Neural crest cell (in vitro differentiated cells): ENCODE measurements at places on chromosomes 4 and X. TPM values are rescaled to one million over a fixed set of nuclear protein-coding genes. Genes with fewer than 3 reads are reported as not detected.

DNA sequence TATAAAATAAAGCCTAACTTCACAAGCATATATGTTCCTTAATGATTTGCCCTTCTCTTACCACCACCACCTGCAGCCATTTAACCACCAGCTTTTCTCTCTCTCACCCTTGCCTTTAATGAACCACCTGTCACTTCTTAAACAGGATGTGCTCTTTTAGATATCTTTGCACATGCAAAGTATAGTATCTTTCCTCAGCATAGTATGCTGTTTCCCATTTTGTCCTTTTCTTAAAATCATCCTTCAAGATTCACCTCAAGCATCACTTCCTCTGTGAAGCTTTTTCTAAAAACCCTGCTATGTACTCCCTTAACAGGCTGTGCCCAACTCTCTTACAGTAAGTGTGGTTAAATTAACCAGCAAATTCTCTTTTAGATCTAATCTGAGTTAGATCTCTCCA, 8.2 kb upstream of the CNOT6L start:
- no peak for DNase-seq

MAGIX gene
- total RNA-seq, result 1.4 and 1.6 TPM in 2 replicates

GRCh38 chr4:2818351-2818939, 25.2 kb upstream of the ADD1 start:
- DNase-seq, result peak; percentile 30

RPL9 gene
- 1,529 and 1,562 TPM in 2 replicates for total RNA-seq

CXCL13 gene
- not detected in 2 replicates for total RNA-seq

SHISA3 gene
- 24.2 and 25.4 TPM in 2 replicates for total RNA-seq

GRCh38 chr4:126223784-126224407, 909.1 kb downstream of the FAT4 start:
- no peak for DNase-seq

- DNase-seq, result no peak
These were observed 78.4 kb downstream of the LUZP4 start for GRCh38 chrX:115367951-115368350.

CFP gene
- 1.6 and 1.7 TPM in 2 replicates for total RNA-seq

NSG1 gene
- 23.7 and 24.5 TPM in 2 replicates for total RNA-seq

GRCh38 chrX:140709421-140709846, at the start of gene LINC00632:
Gene LINC00632 (plus strand): TSS chrX:140709759.
- DNase-seq, result peak; percentile 2

- DNase-seq, result no peak
These were observed 196.8 kb upstream of the ATP6AP2 start for GRCh38 chrX:40383969-40384368.

DNA sequence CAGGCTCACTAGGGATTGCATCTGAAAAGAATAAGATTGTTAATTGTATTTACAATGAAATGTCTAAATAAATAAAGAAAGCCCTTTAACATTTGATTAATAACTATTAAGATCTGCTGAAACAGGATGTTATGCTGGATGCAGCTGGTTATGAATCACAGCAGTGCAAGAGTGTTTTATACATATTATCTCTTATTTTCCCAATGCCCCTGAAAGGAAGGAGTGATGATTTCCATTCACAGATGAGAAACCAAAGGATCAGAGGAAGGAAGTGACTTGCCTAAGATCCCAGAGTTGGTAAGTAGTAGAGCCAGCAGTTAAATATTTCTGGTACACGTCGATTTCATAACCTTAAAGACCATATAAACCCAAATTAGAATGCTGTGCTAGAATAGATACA, 76.3 kb upstream of the ARHGAP36 start:
- no peak for DNase-seq

GRCh38 chr4:4385729-4386295, 1.1 kb upstream of the NSG1 start:
- DNase-seq, result no peak

DNA sequence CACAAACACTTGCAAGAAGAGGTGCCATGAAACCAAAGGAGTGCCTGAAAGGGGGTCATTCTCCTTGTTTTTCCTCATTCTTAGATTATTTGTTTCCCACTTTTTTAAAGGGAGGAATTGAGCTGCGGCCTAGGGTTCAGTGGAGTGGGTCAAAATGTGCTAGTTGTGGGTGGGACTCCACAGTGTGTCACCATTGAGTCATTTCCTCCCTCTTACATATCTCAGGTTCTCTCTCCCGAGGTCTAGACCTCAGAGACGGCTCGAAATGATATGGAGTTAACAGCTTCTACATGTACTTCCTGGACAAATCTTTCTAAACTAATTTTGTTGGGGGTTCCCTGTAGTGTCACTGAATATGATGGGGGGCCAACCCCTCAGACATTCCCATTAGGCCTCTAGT, 328.4 kb upstream of the SPANXN1 start:
- no peak for DNase-seq

- DNase-seq, result no peak
These were observed 140.7 kb upstream of the KLHL4 start for GRCh38 chrX:87376896-87377295.

ADH1C gene
- total RNA-seq, result not detected in 2 replicates

GRCh38 chr4:8585186-8585585, 5.0 kb downstream of the GPR78 start:
- no peak for DNase-seq

DNA sequence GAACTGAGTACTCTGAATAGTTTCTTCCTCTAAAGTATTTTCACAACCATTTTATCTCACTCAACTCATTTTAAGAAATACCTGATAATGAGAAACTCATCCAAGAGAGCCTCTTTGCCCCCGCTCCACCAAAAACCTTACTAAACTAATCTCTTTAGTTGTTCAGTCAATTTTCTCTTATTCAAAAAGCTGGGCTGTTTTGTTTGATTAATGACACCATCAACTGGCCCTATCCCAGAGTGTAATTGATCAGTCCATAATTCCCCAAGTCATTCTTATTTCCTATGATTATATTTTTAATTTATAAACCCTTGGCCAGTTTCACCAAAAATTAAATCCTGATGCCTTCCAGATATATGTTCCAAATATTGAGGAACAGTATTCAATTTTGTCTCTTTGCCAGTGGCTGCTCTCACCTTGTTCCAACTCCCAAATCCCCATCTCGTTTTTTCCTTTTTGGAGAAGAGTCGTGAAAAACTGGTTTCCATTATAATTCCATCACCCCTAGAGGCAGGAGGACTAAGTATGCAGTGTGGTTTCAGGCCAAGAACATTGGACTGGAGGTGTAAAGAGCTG, 10.4 kb downstream of the LIMCH1 start:
- no peak for DNase-seq

GRCh38 chr4:176444741-176445140, 125.0 kb downstream of the SPCS3 start:
- DNase-seq, result no peak

DNA sequence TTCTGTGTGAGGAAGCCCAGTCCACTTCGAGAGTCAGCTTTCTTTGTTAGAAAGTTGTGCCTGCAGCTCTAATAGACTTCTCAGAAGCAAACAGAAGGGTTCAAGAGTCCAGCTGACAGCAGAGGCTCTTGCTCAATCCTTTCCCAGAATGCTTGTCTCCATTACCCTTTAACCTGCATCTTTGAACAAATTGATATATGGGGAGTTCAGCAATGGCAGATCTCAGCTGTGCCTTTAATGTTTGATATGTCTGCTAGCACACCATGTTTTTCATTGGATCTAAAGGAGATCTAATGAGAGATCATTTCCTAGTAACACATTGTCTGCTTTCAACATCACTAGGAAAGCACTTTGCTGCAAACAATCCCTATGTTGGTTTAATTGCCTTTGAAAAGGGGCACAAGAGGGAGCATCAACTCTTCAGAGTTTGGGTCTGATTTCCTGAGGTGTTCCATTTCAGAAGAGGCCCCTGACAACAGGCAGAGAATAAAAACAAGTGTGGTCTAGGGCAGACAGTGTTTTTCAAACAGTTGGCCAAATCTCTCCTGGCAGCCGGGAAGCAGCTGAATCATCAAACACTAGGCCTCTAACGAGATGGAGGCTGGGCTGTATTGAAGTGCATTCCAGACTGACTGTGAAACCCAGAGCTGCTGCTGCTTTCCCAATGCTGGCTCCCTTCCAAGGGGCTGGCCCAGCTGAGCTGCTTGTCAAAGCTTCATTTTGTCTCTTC, 55.5 kb downstream of the LUZP4 start:
- DNase-seq, result no peak

DNA sequence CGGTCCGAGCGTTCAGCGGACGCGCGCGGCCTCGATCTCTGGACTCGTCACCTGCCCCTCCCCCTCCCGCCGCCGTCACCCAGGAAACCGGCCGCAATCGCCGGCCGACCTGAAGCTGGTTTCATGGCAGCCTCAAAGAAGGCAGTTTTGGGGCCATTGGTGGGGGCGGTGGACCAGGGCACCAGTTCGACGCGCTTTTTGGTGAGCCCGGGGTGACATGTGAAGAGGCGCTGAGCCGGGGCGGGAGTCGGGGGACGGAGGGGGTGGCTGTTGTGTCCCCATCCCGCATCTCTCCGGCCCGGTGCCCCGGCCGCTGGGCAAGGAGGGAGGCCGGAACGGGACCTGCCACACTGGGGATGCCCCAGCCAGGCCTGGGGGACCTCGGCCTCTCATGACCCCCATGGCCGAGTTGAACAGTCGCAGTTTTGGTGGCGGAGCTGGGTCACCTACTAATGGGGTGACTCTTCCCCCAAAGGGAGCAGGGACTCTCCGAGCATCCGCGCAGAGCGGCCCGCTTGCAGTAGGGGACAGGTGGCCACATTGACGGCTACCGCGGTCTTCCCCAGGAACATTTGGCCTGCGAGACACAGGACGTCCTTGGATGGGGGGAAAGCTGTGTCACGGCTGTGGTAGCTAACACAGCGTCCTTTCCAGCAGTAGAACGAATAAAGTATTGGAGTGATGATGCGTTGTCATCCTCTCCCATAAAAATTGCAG, at the start of gene GK:
GK (plus strand) TSS at position 9 of the 717 bp plus-strand sequence; CDS start at position 124, 115 bp downstream.
- DNase-seq, result no peak

GRCh38 chrX:12999422-12999821, 24.5 kb downstream of the TMSB4X start:
- DNase-seq, result no peak

PDGFC gene
- 18.9 and 19.1 TPM in 2 replicates for total RNA-seq

GRCh38 chrX:103776546-103776945, at the start of gene PLP1:
Gene PLP1 (plus strand): TSS chrX:103776840. CDS start chrX:103776996, 156 bp downstream.
- no peak for DNase-seq

DNA sequence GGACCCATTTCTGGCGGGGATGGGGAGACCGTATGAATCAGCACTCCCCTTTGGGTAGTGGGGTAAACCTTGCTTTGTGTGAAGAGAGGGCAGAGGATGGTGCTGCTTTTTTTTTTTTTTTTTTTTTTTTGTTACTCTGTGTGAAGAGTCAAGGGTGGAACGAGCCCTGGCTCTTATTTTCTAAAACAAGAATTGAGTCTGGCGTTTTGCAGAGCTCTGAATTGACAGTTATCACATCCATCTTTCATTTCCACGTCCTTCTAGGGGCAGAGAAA, 1.2 kb downstream of the SLAIN2 start:
- DNase-seq, result no peak

DNA sequence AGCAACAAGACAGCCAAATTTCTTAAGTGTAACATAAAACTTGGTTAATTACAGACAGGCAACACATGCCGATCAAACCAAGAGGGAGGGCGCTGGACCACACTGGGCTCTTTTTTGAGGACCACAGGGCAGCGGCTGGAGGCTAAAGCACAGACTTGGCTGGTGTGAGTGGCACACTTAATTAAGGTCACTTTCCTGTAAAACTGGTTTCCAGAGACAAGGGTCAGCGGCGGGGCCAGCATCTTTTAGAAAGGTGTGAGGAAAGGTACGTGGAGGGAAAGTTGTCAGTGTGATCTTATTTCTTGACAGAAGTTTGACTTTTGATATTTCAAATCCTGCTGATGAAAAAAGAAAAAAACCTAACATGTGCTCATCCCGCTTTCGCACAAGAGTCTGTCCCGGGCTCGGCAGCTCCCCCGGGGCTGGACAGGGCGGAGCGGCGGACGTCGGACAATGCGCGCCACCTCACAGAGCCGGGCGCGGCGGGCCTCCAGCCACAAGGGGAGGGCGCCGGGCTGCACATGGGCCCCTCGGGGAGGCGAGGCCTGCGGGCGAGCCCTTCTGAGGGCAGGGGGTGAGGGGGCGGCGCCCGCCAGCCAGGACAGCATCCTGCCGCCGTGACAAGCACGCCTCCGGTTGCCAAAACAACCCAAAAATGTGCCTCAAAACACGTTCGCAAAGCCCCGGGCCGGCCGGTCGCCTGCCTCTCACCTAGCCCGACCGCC, 660 bp upstream of the HSPA4L start:
- DNase-seq, result no peak

- no peak for DNase-seq
These were observed 29.9 kb upstream of the CLCN4 start for GRCh38 chrX:10126834-10127233.

GRCh38 chr4:111937368-111937767, 207.9 kb upstream of the FAM241A start:
- no peak for DNase-seq

CYLC1 gene
- total RNA-seq, result not detected in 2 replicates

DNA sequence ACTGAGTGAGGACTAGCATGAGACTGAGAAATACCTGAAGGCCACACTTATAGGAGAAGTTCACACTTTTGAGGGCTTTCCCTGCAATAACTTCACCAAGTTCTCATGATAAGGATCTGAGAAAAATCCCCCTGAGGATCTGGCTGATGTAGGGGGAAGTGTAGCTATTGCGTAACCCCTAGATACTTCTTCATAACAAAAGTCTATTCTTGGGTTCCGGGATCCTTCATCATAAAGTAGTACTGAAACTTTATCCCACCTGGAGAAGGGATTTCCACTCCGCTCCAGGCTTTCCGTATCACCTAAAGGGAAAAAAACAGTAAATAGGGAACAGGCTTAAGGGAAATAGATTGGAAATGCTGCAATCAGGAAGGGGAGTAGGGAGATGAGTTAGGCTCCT, 13.3 kb downstream of the USP27X start:
- DNase-seq, result no peak

TLR3 gene
- total RNA-seq, result 0.11 and 0.19 TPM in 2 replicates

- DNase-seq, result no peak
These were observed 257.7 kb downstream of the PRDM5 start for GRCh38 chr4:120664851-120665250.

DNA sequence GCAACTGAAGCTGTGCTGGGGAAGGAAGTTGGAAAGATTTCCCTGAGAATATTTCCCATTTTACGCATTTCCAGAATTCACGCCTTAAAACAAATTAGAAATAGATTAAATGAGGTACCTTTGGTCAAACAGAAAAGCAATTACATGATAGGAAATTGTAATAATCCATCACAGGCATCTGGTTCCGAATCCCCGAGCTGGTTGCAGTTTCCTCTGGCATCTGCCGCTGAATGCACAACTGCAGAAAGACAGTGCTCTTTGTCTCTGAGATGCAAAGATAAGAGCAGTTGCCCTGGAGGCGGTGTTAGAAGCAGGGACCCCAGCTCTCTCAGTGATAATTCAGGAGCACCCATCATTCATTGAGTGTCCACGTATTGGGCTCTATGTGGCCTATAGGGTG, 224.4 kb downstream of the LDB2 start:
- no peak for DNase-seq

DNA sequence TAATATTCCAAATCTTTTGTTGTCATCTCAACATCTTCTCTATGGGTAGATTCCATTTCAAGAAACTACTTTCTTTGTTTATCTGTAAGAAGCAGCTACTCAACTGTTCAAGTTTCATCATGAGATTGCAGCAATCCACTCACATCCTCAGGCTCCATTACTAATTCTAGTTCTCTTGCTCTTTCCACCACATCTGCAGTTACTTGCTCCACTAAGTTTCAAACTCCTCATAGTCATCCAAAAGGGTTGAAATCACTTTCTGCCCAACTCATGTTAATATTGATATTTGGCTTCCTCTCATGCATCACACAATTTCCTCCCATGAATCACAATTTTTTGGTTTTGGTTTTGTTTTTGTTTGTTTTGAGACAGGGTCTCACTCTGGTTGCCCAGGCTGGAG, 35.7 kb downstream of the ADH5 start:
- no peak for DNase-seq

TCEAL5 gene
- total RNA-seq, result not detected in 2 replicates
